ENCODE measurements at places on chromosomes 4 and X.

- DNase-seq: no peak
Measured at GRCh38 chr4:176566769-176567168, 226.0 kb downstream of the VEGFC start.

- no peak for DNase-seq
Measured at GRCh38 chr4:48633657-48634056, 143.6 kb downstream of the ZAR1 start.

DNA sequence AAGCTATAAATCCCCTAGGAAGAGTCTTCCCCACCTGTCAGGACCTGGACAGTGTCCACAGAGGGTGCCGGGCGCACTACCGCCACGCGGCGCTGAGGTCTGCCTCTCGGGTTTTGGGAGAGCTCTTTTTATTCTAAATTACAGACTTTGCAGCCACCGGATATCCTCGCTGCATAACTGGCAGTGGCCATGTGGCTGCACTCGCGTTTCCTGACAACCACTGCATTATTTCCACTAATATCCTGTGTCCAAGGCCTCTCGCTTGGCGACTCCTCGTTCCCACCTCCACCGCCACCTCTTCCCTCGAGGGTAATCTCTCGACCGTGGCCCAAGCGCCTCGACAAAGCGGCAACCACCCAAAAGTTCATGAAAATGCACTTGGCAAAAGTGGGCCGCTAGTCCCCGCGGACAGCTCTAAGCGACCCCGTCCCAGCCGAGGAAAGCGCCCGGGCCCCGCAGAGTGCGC lies 512 bp upstream of the TMEM131L start:
- no peak for DNase-seq

- DNase-seq: no peak
Measured at GRCh38 chr4:56082829-56083228, 134.1 kb downstream of the CEP135 start.

GRCh38 chr4:175944126-175944910 lies 121.3 kb upstream of the WDR17 start:
- no peak for DNase-seq

DNA sequence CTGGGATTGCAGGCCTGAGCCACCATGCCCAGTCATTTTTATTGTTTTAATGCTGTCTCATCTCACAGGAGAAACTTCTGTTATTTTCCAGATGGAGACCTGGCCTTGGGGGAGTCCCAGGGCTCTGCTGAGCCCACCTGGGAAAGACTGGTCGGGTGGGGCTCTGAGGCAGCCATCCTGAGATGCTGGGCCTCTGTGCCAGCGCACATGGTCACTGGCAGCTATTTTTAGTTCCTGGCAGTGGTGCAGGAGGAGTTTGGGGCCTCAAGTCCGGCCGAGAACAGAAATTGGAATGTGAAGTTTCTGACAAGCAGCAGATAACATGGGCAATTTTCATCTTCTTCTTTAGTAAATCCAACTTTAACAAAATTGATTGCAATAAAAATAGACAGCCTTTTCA lies 44.5 kb downstream of the SORCS2 start:
- no peak for DNase-seq

GRCh38 chr4:106444557-106444956 lies 76.0 kb upstream of the GIMD1 start:
- DNase-seq: no peak

DNA sequence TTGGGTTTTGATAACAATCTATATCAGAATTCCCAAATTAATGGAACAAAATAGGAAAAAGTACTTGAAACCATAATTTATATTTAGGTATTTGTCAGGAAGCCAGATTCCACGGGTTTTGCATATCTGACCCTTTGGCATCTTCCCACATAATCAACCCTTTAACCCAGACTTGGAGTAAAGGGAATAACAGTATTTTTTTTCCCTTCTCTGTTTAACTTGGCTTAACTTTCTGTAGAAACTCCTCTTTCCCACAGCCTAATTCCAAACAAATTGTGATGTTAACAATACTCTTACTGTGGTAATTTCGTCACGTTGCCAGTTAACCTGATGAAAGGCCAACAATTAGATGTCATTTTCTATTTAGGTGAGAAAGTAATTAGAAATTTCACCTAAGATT lies 49.4 kb upstream of the GUCY1A1 start:
- no peak for DNase-seq

DNA sequence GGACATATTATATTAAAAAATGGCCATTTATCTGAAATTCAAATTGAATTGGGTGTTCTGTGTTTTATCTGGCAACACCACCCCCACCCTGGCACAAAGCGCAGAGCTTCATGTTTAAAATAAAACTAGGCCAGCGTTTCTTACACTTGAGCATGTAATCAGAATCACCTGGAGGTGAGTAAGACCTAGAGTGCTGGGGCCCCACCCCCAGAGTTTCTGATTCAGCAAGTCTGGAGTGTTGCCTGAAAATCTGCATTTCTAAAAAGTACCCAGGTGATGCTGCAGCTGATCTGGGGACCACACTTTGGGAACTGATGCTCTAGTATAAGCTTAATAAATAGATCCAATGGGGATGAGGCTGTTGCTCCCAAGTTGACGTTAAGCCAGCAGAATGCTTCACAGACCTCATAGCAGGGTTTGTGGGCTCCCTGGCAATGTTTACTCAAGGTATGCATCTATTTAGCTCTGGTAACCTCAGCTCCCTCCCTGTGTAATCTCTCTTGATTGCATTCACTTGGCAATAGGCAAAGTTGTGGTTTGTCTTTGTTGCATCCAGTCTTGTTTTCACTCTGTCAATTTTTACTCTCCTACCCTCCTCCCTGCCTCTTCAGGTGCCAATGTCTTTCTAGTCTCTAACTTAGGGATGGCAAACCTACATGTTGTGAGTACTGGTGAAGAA lies 99.8 kb upstream of the TEX13D start:
- DNase-seq: no peak

- DNase-seq: no peak
Measured at GRCh38 chr4:70940134-70940533, 38.0 kb downstream of the MOB1B start.

DNA sequence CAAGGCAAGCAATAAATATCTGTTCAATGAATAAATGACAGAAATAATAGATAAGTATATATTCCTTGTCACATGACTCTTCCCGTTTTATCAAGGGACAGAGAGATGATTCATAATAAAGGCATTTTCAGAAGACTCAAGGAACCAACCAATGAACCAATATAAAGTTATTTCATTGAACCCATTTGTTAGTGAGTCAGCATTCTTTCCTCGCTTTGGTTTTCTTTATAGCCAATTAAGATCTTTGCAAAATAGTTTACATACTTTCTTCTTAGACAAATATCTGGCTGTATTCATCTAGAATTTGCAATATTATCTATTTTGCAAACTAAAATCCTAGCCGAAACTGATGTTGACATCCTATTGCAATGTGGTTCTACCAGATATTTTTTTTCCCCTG lies 269.4 kb downstream of the IL15 start:
- DNase-seq: no peak

GRCh38 chr4:84875636-84876371 lies 90.7 kb downstream of the WDFY3 start:
- no peak for DNase-seq

- DNase-seq: no peak
Measured at GRCh38 chrX:65744965-65745364, 77.5 kb downstream of the MSN start.

GRCh38 chr4:7908668-7909067 lies 31.0 kb downstream of the AFAP1 start:
- DNase-seq: no peak

- no peak for DNase-seq
Measured at GRCh38 chr4:2598511-2599303, 62.3 kb downstream of the FAM193A start.

- no peak for DNase-seq
Measured at GRCh38 chrX:11386001-11386523, 92.8 kb downstream of the AMELX start.

GRCh38 chrX:71910986-71911730 lies 513 bp downstream of the NHSL2 start:
- no peak for DNase-seq

DNA sequence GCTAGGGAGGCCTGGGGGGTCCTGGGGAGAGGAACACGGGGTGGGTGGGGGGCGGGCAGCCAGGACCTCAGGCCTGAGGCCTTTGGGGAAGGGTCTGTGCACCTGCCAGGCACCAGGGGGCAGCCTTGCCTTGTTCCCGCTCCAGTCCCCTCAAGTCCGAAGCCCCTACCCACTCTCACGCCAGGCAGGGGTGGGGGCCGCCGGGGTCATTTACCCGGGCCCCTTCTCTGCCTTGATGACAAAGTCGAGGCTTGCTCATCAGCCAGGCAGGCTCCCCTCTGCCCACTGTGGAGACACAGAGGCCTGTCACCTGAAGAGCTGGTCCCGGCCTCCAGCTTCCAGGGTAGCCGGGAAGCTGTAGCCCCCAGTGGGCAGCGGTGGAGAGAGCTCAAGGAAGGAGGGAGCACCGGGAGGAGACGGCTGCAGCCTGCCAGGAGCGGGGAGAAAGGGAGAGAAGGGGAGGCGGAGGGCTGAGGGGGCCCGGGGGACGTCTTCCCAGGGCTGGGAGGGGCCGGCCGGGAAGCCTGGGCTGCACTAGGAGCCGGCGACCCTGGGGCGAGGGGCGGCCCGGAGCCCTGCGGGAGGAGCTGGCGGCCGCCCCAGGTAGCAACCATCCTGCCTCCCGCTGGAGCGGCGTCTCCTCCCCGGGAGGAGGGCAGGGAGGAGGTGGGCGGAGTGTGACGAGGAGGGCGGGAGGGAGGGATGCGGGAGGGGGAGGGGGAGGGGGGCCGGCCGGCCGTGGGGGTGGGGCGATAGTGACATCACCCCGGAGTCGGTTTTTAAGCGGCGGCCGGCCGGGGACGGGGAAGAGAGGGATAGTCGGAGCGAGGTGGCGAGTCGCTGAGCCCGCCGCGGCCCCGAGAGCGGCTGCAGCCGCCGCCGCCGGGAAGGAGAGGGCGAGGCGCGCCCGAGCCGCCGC lies at the start of gene SLC6A8:
TSS of gene SLC6A8 (plus strand) at position 806 of the 919 bp plus-strand sequence. CDS start 649 bp downstream, outside the sequence.
- no peak for DNase-seq

- no peak for DNase-seq
Measured at GRCh38 chrX:8374041-8374825, 90.4 kb upstream of the VCX3B start.

- DNase-seq: no peak
Measured at GRCh38 chrX:41732260-41732659, 8.3 kb downstream of the GPR82 start.

DNA sequence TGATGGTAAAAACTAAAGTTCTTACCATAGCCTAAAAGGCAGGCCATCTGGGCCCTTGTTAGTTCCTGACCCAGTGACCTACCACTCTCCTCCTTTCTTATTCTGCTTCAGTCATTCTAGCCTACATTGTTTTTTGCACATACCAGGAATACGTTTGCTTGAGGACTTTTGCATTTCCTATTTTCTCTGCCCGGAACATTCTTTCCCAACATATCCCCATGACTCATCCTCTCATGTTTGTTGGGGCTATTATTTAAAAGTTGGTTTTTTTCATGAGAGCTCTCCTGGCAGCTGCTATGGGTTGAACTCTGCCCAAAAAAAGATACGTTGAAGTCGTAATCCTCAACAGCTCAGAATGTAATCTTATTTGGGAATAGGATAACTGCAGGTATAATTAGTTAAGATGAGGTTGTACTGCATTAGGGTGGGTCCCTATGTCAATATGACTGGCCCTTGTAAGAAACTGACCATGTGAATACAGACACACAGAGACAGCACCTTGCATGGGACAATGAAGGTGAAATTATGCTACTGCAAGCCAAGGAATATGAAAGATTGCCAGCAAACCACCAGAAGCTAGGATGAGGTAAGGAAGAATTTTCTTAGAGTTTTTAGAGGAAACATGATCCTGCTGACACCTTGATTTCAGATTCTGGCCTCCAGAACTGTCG lies 138.3 kb upstream of the PDHA2 start:
- no peak for DNase-seq

DNA sequence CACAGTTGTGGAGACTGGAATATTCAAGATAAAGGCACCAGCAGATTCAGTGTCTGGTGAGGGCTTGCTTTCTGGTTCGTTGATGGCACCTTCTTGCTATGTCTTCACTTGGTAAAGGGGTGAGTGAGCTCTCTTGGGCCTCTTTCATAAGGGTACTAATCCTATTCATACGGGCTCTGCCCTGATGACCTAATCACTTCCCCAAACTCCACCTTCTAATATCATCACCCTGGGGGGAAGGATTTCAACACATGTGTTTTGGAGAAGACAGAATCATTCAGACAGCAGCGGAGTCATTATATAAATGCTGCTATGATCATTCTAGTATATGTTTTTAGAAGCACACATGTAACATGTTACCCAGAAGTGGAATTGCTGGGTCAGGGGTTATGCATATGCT lies 295.3 kb upstream of the CTSO start:
- DNase-seq: no peak

DNA sequence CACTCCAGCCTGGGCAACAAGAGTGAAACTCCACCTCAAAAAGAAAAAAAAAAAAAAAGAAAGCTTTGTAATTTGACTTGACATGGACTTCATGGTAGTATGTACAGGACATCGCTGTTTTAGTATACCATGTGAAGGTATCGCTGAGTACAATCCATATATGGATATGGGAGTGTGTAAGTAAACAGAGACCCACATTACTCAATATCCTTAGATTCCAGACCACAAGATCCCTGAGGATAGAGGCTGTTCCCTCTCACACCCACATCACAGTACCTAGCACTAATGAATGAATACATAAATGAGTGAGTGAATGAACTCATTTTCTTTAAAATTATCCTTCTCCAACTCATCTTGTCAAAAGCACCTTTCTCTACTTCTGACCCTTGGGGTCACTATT lies 8.4 kb upstream of the RPS3A start:
- no peak for DNase-seq

DNA sequence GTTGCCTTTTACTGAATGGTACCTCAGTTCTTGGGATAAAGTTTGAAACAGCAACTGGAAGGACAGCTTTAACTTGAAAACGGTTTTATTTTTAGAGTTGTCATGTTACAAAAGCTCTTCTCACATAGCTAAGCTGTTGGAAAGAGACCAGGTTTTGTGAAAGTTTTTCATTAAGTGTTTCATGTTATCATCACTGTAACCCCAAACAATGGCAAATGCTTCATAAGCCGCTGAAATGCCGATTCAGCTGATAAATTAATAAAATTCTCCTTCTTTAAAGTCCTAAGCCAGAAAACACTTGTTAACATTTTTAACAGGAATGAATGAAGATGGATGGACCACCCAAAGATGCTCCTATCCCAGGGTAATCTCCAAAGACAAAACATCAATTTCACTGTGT lies 76.1 kb upstream of the IRF2 start:
- no peak for DNase-seq

DNA sequence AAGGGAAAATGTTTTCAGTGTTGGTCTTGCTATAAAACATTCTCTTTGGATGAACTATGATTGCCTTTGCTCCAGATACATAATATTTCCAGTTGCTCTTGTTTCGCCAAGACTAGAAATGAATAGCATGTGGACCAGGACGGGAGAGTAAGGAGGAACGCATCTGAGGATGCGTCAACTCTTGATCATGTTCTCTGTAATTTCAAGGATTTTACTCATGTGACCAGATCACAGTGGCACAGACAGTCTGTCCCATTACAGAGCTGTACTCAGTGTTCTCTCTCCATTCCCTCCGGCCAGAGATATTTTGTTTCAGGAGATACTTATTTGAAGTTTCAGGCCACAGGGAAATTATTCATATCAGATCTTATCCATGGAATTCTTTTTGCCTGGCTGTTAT lies 266.6 kb downstream of the MID1IP1 start:
- no peak for DNase-seq

All from activated CD4-positive, CD25-positive, alpha-beta regulatory T cell treated with anti-CD3 and anti-CD28 coated beads, Interleukin-2, amount 50 U/mL, for 16 hours (primary cell).